ENCODE measurements at places on chromosomes 7 and 10.

GRCh38 chr10:104694074-104694473 is 53.0 kb downstream of the SORCS3 start:
- DNase-seq = no peak

- DNase-seq = no peak
Measured at GRCh38 chr10:96532523-96532922, 18.8 kb upstream of the TLL2 start.

GRCh38 chr7:132557489-132558044 is 18.7 kb downstream of the PLXNA4 start:
- DNase-seq = no peak

DNA sequence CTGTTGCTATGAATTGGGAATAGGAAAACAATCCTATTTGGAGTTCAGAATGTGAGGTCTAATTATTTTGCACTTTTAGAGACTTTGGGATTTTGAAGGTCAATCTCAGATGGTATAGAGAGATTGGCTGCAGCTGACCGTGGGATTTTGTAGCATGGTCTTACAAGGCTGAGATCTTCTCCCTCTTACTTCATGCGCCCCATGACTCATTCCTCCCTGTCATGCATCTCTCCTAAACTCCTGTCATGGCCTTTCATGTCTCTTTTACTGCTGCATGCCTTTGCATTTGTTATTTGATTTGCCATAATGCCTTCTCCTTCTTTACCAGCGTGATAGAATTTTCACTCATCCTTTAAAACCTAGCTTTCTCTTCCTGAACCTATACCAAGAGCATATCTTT is 133.1 kb downstream of the BBS9 start:
- DNase-seq = no peak

- no peak for DNase-seq
Measured at GRCh38 chr7:44920119-44920518, 34.8 kb upstream of the PURB start.

DNA sequence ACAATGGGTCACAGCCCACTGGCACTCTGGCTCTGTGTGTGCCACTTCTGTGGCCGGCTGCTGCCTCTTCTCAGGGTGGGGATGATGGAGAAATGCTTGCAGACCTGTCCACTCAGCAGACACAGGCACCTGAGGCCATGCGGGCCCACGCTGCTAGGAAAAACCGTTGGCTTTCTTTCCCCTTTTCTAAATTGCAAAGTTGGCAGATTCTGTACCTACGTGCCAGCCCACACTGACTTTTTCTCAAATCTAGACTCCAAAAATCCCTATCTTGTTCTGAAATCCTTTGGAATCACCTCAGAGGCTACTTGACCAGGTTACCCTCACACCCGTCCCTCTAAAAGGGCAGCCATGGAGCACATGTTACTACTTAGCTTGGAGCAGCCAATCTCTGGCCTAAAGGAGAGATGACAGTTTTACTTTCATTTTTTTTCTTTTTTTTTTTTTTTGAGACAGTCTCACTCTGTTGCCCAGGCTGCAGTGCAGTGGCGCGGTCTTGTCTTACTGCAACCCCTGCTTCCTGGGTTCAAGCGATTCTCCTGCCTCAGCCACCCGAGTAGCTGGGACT is 99.4 kb downstream of the RNF216 start:
- DNase-seq = no peak

- no peak for DNase-seq
Measured at GRCh38 chr10:132654708-132655661, 117.4 kb downstream of the INPP5A start.

- no peak for DNase-seq
Measured at GRCh38 chr10:88392222-88392621, 190.9 kb downstream of the RNLS start.

GRCh38 chr10:21570761-21571521 is 36.9 kb downstream of the MLLT10 start:
- DNase-seq = no peak

- DNase-seq = no peak
Measured at GRCh38 chr10:94011296-94011695, 17.6 kb downstream of the PLCE1 start.

DNA sequence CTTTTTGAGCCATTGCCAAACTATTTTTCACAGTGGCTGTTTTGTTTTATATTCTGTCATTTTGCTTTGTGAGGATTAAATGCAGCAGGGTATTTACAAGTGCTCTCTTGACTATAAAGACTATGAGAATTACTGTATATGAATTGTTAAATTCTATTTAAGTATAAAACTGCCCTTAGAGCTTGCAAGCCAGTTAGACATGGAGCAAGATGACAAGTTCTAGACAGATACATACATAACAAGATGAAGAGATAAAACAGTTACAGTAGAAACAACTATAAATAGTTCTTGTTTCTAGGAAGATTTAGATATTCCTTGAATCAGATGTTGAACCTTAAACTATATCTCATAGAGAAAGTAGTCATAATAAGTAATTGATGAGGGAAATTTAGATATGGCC is 60.6 kb downstream of the DNAH11 start:
- DNase-seq = no peak

DNA sequence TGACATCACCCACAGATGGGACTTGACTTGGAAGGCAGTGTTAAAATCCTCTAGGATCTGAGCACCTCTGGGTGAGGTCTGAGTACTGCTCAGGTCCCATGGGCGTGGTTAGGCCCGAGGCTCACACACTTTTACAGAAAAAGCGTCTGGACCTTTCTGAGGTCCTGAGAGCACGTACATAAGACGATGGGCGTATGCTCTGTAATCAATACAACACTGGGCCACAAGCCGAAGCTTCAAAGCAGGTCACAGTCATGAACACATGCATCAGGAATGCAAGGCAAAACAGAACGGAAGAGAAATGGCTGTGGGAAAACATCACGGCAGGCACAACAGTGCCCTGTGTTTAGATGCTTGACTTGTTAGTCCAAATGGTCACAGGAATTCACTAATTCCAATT is 112.2 kb downstream of the LARP4B start:
- DNase-seq = no peak

- no peak for DNase-seq
Measured at GRCh38 chr10:80186364-80187012, 18.8 kb downstream of the ANXA11 start.

GRCh38 chr7:30428246-30429155 is 50.1 kb downstream of the NOD1 start:
- DNase-seq = no peak

DNA sequence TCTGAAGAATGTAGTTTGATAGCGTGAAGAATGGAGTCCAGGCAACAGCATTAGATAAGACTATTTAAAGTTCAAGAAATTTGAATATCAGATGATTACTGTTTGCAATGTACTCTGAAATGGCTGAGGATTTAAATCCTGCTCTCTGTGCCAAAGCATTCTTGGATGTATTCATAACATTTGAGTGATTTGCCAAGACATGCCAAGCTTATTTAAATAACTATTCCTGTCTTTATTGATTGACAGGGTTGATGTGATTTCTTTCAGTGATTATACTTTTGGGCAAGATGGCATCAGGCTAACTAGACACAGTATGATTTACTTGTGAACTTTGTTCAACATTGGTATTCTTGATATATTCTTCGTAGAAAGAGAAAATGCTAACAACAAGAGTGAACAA is 168.7 kb downstream of the GNAI1 start:
- DNase-seq = no peak

DNA sequence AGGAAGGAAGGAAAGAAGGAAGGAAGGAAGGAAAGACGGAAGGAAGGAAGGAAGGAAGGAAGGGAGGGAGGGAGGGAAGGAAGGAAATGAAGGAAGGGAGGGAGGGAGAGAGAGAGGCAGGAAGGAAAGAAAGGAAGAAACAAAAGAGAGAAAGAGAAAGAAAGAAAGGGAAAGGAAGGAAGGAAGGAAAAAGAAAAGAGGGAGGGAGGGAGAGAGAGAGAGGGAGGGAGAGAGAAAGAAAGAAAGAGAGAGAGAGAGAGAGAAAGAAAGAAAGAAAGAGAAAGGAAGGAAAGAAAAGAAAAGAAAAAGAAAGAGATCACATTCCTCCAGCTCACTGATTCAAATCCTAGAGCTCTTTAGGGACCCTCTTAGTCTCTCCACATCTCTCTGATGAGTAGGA is 24.7 kb downstream of the ELN start:
- DNase-seq = no peak

DNA sequence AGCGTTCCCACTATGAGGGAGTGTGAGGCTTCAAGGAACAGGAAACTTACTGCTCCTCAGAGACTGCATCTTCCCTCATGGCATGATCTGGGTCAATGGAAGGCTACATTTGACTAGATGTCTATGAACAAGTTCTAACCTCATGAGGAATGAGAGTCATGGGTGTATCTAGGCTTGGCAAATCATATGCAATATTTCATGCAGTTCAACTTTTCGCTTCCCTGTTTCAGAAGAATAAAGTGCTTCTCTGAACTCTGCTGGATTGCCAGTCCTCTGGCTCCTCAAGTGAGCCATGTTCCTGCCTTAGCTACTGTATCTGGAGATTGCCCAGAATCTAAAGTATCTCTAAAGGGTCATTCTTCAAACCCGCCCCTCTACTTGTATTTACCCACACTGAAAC is 54.3 kb upstream of the SEMA3A start:
- DNase-seq = no peak

DNA sequence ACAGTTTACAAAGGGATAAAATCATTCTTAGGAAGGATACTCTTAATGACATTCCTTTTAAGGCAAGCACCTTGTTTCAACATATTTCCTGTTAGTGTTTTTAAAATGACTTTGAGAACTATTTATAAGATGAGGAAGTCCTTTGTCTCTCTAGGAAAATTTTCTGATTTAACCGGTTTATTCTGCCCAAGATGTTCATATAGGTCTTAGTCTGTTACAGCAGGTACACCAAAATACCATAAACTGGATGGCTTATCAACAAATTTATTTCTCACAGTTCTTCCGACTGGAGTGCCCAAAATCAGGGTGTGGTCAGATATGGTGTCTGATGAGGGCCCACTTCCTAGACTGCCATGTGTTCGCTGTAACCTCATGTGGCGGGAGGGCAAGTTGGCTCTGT is 77.9 kb downstream of the GSAP start:
- no peak for DNase-seq

DNA sequence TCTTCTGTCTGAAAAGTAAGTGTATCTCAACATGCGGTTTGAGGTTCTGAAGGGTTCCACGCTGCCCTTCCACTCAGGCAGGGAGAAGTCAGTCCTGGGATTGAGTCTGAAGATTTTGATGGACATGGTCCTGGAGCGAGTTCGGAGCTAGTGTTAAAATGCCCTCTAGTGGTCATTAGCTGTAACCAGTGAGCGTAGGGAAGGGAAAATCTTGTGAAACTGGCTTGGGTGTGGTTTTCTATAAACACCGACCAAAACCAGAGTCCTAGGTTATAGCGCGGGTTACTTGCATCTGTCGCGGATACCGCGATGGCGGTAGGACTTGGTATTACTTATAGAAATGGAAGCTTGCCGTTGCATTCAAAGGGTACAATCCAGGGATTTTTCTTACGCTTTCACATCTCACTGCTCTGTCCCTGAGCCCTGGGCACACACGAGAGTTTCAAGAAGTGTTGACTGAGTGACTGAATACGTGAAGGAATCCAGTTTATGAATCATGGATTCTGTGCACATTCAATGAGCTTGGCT is 348.2 kb upstream of the C7orf33 start:
- DNase-seq = no peak

- peak; percentile 33 for DNase-seq
Measured at GRCh38 chr7:29194594-29195427, at the start of gene CHN2. Gene CHN2 (plus strand): TSS chr7:29194775.

DNA sequence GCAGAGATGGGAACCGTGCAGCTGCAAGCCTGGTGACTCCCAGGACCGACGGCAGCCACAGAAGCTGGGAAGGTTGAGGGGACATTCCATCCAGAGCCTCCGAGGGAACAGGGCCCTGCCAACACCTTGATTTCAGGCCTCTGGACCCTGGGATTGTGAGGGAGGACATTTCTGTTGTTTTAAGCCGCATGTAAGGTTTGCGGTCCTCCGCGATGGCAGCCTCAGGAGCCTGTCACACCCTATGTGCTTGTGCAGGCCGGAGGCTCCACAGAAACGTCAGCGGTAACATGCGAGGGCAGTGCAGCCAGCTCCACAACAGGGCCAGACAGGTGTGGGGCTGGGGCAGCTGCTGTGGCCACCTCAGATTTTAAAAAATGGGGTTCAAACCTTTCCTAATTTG is 144.7 kb upstream of the SHH start:
- no peak for DNase-seq
